ENCODE measurements at places on chromosomes 2 and 18. TPM values are rescaled to one million over a fixed set of nuclear protein-coding genes. Genes with fewer than 3 reads are reported as not detected.

LOXL3 gene
- 0.50 TPM for total RNA-seq

PSMA8 gene
- total RNA-seq: not detected

IFIH1 gene
- total RNA-seq: 1.2 TPM

MAP3K19 gene
- total RNA-seq: not detected

STEAP3 gene
- total RNA-seq: 51.2 TPM

LCT gene
- 0.05 TPM for total RNA-seq

ACMSD gene
- total RNA-seq: not detected

ZNF396 gene
- total RNA-seq: 0.56 TPM

EGR4 gene
- total RNA-seq: 0.28 TPM

VIT gene
- not detected for total RNA-seq

FAM237A gene
- not detected for total RNA-seq

ABCG5 gene
- not detected for total RNA-seq

KYNU gene
- 285 TPM for total RNA-seq

ALPP gene
- total RNA-seq: 5.2 TPM

CFAP65 gene
- 0.48 TPM for total RNA-seq

SLC16A14 gene
- 0.83 TPM for total RNA-seq

OR6B2 gene
- not detected for total RNA-seq

PXDN gene
- total RNA-seq: 11.0 TPM

RAPGEF4 gene
- total RNA-seq: 0.29 TPM

GYPC gene
- total RNA-seq: not detected

AOX1 gene
- 4.7 TPM for total RNA-seq

NPPC gene
- total RNA-seq: 0.31 TPM

DIPK1C gene
- not detected for total RNA-seq

TSGA10 gene
- total RNA-seq: 2.0 TPM

UGT1A4 gene
- total RNA-seq: 0.12 TPM

FBXO15 gene
- total RNA-seq: 0.75 TPM

CRIM1 gene
- 184 TPM for total RNA-seq

ERICH2 gene
- not detected for total RNA-seq

CDH2 gene
- 43.1 TPM for total RNA-seq

AMMECR1L gene
- total RNA-seq: 18.3 TPM

DUSP2 gene
- 0.41 TPM for total RNA-seq

PRKAG3 gene
- total RNA-seq: not detected

FOXD4L1 gene
- total RNA-seq: 0.31 TPM

TMEM247 gene
- total RNA-seq: not detected

TSHZ1 gene
- total RNA-seq: 5.4 TPM

KIAA2012 gene
- total RNA-seq: not detected

SMAD7 gene
- 20.7 TPM for total RNA-seq

CHRND gene
- not detected for total RNA-seq

LYG1 gene
- 1.5 TPM for total RNA-seq

EN1 gene
- total RNA-seq: 0.70 TPM

DLX2 gene
- total RNA-seq: 0.59 TPM

CMPK2 gene
- 0.86 TPM for total RNA-seq

DSC1 gene
- not detected for total RNA-seq

AFF3 gene
- total RNA-seq: not detected

DUSP19 gene
- total RNA-seq: 0.45 TPM

CRYBA2 gene
- total RNA-seq: not detected

GPBAR1 gene
- total RNA-seq: 0.31 TPM

STARD6 gene
- not detected for total RNA-seq

REG1B gene
- not detected for total RNA-seq

ABCA12 gene
- 0.17 TPM for total RNA-seq

HOXD13 gene
- 0.27 TPM for total RNA-seq

FSIP2 gene
- total RNA-seq: not detected

PKP4 gene
- 21.5 TPM for total RNA-seq
